ENCODE measurements at places on chromosomes 4 and X.

GRCh38 chr4:113293043-113293560 is 243.6 kb downstream of the ANK2 start:
- no peak for DNase-seq

GRCh38 chr4:30716158-30716557 is 4.0 kb upstream of the PCDH7 start:
- no peak for DNase-seq

DNA sequence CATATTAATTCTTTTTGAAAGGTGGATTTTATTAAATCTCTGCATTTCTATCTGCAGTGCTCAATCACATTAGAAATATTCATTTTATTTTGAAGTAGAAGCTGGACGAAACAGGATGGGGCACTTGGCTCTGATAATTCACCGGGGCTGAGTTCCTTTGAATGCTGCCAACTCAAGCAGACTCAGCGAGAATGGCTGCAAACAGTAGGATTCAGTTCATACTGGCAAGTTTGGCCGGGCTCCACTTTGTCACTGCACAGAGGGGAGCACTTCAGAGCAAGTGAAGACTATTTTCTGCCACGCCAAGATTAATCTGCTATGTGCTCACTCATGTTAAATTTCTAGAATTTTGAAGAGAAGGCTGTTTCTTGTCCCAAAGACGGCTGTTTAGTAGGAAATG is 30.7 kb upstream of the KLHL8 start:
- DNase-seq, result no peak

GRCh38 chr4:26033389-26033788 is 119.4 kb downstream of the SMIM20 start:
- no peak for DNase-seq

DNA sequence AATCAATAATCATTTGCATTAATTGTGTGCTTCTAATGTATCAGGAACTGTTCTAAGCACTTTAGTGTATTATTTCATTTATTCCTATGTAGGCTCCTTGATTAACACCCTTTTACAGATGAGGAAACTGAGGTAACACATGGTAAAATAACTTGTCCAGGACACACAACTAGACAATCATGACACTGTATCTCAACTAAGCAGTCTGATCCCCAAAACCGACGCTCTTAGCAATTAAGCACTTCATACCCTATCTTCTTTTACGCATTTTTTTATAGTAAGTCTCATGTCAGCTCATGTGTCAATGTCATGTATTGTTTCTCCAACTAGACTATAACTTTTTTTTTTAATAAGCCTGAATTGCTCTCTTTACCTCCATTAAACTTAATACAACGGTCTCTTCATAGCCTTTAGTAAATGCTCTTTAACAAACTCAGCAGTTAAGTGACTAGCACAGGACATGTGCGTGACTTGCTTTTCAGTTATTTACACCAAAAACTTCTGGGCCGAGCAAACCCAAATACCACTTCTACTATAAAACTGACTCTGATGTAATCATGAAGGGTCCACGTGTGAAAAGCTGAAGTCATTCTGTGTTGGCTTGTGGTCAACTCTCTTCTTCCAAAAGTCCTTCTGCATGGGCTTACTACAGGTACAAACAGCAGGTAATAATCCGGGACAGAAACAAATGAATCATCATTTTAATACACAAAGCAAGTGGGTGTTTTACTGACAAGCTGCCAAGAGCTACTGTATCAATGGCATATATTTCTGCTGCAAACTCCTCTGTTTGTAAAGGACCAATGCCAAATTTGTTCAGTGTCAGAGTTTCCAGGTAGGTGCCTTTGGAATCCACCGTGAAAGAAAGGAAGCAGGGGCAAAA is 7.9 kb upstream of the AMBN start:
- DNase-seq, result no peak

Data from CD4-positive, alpha-beta memory T cell (primary cell).